ENCODE measurements at places on chromosomes 11 and 22.
A peak's percentile ranks its signal among the peaks of the same experiment; 100 is the strongest.

GRCh38 chr11:5524756-5525155 lies 8.3 kb upstream of the UBQLNL start:
- DNase-seq: no peak

DNA sequence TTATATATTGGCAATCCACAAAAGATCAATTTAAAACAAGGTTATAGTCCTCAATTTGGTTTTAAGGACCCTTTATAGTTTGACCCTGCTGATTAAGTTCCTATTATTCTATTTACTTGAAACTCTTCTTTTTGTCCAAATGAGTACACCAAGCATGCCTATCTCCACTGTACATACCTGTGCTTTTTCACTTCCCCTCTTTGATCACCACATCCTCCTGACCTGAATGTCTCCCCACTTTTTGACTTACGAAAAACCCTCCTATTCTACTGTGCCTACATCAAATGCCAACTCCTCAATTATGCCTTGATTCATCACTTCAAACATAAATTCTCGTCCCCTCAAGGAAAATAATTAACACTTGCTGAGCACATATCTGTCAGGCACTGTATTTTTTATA lies 113.5 kb downstream of the SOX6 start:
- no peak for DNase-seq

- no peak for DNase-seq
These were observed 31.0 kb downstream of the PACS1 start for GRCh38 chr11:66101066-66101464.

DNA sequence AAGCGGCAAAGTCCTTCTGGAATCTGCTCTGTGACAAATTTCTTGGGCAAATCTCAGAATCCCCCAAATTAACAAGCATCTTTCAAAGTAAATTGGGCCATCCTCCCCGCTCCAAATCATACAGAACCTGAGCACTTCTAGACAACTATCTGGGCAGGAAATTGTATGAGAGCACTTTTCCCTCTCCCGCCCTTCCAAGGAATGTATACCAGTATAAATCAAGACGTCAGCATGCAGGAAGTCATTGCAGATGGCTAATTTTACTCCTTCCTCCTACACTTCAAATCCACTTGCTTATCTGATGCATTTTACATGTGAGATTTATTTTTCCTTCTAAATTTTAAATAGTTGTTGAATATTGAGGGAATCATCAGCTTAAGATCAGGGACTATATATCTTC lies 52.1 kb downstream of the NTM start:
- DNase-seq: no peak

DNA sequence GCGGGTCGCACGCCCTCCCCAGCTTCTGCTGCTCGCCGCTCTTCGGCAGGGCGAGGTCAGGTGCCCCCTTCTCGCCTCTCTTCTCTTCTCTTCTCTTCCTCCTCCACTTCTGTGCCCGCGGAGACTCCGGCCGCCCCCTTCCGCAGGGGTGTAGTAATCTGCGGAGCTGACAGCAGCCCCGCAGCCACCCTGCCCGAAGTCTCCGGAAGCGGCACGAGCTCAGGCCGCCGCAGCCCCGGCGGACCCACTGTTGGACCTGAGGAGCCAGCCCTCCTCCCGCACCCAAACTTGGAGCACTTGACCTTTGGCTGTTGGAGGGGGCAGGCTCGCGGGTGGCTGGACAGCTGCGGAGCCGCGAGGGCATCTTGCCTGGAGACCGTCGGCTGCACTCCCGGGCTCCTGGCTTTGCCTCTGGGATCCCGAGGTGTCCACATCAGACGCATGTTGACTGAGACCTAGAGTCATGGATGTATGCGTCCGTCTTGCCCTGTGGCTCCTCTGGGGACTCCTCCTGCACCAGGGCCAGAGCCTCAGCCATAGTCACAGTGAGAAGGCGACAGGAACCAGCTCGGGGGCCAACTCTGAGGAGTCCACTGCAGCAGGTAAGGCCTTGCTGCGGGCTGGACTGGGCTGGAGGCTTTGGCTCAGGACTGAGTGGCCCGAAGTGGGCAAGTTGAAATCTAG lies 486 bp downstream of the STIM1 start:
- DNase-seq: peak; percentile 40

All from GM13976 (cell line).